Heart left ventricle (tissue), 16 donors: ENCODE measurements at places on chromosomes 4 and X. TPM values are rescaled to one million over a fixed set of nuclear protein-coding genes. Genes with fewer than 3 reads are reported as not detected.

GRCh38 chrX:8913655-8914409 lies 112.6 kb upstream of the FAM9A start:
- DNase-seq: peak; percentile 11

DNA sequence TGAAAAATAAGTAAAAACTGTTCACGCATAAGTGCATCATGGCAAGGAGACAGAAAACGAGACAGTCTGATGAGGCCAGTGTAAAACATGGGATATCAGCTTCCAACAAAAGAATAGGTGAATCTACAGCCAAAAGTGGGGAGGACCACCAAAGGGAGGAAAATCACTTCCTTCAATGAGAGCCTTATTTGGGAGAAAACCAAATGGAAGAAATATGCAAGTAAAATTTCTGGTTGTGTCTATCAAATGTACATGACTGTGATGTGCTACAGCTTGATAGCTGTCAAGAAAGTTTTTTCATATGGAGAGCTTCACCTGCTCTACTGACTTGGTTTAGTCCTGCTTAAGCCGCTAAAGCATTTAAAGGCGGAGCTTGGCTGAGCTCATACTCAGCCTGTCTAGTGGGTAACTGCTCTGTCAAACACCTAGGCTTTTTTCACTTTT lies 66.2 kb downstream of the MAGEA1 start:
- DNase-seq: no peak

DNA sequence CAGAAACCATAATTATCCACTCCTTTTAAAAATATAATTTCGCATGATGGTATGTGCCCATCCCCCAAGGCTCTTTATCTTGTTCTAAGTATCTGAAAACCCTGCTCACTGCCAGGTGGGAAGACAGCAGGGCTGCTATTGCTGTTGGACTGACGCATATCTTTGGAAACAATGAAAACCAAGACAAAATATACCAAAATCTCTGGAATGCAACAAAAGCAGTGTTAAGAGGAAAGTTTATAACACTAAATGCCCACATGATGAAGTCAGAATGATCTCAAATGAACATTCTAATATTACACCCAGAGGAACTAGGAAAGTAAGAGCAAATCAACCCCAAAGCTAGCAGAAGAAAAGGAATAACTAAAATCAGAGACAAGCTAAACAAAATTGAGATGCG lies 162.0 kb downstream of the FAM47B start:
- no peak for DNase-seq

GRCh38 chr4:82437285-82438005 lies 7.1 kb downstream of the ENOPH1 start:
- DNase-seq: no peak

DNA sequence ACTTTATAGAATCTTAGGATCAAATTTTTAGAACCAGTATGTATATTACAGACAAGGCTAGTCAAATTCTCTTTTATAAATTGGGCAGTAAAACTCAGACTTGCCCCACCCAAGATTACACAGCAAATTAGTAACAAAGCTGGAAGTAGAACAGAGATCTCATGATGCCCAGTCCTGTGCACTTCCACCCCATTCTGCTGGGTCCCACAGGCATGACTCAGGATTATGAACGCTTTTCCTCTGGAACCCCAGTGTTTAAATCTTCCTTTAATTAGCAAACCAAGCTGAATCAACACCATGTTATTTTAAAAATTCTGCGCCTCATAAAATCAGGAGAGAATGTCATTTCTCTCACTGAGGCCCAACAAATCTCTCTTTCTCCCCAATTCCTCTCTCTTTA lies 1.5 kb upstream of the IL13RA2 start:
- DNase-seq: no peak

DNA sequence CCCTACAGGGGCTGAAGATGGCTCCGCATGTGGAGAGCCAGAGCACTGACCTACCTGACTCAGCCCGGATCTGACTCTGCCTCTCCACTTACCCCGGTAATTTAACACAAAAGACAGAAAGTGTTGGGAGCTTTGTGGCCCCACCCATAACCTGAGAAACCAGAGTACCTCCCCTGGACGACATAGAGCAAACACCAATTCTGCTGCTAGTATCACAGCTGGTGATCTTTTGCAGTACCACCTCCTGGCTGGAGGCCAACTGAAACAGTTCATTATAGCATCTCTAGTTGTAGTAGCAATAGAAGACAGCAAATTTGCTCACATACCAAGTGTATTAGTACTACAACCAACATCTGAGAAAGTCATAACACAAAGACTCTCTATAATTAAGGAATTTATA lies 443.9 kb downstream of the KLHL4 start:
- no peak for DNase-seq

Gene ARAF
- total RNA-seq: 86.8 TPM
